ENCODE measurements at places on chromosomes 2 and 18.

- DNase-seq = no peak
Observed at GRCh38 chr2:217952409-217952808, 50.4 kb downstream of the TNS1 start.

GRCh38 chr18:7902399-7902839 lies 335.3 kb downstream of the PTPRM start:
- no peak for DNase-seq

DNA sequence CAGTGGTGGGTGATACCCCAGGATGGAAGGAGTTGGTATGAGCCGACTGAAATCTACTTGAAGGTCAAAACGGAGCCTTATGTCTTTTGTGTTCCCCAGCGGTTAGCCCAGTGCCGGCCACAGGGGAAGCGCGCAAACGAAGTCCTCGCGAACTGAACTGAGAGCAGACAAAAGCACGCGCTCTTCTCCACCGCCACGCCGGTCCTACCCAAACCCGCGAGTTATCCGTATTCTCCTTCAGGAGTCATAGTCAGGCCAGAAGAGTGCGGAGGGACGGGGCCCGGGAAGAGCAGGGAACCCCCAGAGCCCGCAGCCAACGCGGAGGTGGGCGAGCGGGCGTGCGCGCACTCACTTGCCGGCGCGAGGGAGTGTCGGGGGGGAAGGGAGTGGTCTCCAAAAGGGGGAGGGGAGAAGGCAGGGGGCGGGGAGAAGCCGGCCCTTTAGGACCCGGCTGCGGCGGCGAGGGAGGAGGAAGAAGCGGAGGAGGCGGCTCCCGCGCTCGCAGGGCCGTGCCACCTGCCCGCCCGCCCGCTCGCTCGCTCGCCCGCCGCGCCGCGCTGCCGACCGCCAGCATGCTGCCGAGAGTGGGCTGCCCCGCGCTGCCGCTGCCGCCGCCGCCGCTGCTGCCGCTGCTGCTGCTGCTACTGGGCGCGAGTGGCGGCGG lies at the start of gene IGFBP2:
TSS of gene IGFBP2 (plus strand) at position 469 of the 664 bp plus-strand sequence. CDS start at position 573, 104 bp downstream.
- no peak for DNase-seq

- DNase-seq = no peak
Observed at GRCh38 chr2:176137906-176138305, 8.4 kb downstream of the HOXD8 start.

GRCh38 chr2:191696001-191696400 lies 18.1 kb downstream of the NABP1 start:
- no peak for DNase-seq

- DNase-seq = no peak
Observed at GRCh38 chr2:28528206-28528605, 32.3 kb downstream of the PLB1 start.

DNA sequence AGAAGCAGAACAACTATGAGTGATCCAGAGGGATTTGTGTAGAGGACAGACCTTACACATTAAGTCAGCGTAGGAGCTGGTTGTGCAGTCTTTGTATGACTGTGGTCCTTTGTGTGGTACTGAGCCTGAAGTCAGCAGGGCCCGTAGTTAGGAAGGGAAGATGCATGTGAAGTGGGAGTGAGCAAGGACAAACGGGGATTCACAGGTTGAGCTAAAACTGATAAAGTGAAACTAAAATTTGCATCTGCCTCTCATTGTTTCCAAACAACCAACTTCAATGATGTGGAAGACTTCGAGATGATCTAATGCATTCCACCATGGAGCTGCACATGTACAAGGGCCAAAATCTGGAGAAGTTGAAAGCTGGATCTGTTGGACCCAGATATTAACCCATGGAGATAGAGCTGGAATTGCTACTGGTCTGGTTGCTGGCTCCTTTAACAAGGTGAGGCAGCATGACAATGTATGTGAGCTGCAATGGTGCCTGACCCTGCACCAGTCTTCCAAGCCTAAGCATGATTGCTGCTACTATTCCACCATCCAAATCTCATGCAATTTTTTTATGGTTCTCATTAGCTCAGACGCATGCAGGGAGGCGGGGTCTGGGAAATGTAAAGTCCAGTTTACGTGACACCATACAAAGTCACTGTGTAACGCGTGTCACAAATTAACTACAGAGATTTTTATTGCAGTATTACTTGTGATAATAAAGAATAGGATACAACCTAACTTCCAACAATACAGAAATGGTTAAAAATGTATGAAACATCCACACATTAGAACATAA lies 12.1 kb upstream of the CYBRD1 start:
- DNase-seq = no peak

DNA sequence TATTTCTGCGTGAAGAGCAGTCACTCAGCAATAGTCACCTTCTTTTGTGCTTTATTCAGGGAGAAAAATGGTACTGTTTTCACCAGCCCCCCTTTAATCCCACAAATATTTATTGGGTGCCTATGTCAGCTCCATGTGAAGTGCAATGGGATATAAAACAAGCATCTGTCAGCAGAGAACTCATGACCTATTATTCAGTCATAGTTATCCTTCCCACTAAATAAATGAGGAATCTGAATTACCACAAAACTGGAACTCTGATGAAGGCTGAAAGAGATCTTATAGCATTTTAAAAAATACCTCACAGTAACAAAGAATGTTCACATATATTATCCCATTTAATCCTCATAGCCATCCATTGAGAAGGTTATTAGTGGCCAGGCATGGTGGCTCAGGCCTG lies 45.8 kb downstream of the DHX57 start:
- no peak for DNase-seq

DNA sequence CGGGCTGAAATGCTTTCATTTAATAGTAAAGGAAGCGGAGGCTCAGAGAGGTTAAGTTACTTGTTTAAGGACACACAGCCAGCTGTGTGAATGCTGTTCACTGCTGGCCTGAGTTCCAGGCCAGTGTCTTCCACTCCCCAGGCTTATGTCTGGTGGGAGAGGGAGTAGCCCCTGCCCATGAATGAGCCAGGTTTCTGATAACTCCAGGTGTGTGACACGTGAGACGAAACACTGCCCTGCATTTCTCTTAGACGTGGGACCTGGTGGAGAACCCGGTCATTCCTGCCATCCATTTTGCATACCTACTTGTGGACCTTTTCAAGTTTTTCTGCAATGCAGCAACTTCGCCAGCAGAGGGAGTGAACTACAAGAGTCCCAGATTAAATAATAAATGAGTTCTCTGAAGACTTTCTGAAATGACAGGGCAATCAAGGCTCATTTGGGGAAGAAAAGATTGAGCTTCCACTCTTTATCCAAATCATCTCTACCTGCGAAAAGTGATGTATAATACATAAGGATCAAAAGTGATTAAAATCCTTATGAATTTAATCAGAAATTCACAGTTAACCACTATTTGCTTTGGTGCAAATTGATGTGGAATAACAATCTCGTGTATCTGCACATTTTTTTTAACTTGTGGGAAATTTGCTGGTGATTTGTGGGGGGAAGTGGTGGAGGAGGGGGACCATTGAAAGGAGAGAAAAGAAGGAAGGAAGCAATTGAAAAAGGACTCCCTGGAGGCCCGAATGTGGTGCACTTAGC lies 79.4 kb upstream of the ASB18 start:
- no peak for DNase-seq

GRCh38 chr2:190670182-190670946 lies 21.5 kb downstream of the NAB1 start:
- DNase-seq = no peak

DNA sequence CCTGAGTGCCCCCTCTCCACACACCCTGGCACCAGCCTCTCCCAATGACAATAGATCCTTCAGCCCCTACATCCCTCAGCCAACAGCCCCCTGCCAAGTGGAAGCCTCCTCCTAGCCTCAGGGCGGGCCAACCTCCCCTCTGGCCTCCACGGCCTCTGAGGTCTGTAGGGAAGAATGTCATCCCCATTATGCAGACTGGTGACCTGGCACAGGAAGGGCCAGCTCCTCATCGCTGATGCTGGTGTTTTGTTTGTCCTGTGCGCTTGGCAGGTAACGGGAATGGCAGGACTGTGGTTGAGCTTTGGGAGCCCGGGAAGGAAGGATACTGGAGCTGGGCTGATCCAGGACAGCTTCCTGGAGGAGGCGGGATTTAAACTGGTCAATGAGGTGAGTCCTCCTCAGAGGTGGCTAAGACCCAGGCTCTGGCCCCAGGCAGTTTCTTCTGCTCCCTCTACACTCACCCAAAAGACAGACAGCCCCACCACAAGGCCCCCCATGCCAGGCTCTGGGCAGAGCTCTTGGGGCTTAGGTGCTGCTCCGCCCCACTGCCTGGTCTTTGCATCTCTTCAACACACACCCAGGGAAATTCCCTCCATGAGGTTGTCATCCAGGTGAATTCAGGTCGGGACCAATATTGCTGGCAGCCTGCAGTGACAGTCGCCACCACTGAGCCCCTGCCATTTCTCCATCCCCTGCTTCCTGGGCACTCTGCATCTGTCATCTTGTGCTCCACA lies 75.2 kb upstream of the SMAD7 start:
- DNase-seq = no peak

Measured in stimulated activated naive CD4-positive, alpha-beta T cell treated with Interleukin-2 at 50 U/mL for 16 hours (primary cell).